ENCODE measurements at places on chromosomes 1 and 21.

DNA sequence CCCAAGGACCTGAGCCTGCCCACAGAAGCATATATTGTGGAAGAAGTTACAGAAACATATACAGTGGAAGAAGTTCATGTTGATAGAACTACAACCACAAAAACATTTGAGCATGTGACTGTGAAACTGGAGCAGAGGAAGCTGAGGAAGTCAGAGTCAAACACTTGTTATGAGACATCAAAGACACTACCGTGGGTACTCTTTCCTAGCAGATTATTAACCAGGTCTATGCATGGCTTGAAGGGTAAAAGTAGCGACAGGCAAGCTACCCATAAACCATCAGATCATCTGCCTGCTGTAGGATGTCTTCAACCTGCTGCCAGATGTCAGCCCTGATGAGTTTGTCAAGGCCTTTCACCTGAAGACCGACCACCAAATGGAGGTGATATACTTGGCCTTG, 35.8 kb downstream of the IVNS1ABP start:
- DNase-seq: peak; percentile 60

- no peak for DNase-seq
These were observed 11.6 kb downstream of the KCNAB2 start for GRCh38 chr1:6057170-6057845.

DNA sequence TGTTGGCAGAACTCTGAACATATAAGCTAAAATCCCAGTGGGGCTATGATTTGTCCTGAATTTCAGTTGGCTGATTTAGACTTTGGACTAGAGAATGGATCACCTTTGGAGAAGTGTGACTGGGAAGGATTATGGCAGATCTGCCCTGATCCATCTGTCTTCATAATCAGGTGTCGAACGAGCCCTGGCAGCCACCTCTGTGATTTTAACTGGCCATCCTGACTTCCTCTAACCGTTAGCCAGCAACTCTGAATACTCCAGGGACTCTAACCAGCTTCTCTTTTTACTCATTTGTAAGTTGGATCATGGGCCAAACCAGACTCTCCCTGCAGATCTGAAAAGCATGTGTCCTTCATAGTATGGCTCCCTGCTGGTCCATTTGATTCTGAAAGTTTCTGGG, 32.0 kb downstream of the ACTN2 start:
- DNase-seq: no peak

- DNase-seq: no peak
These were observed 236.2 kb downstream of the NFIA start for GRCh38 chr1:61318319-61319125.

GRCh38 chr1:202068596-202068995, 54.1 kb upstream of the GPR37L1 start:
- DNase-seq: no peak

DNA sequence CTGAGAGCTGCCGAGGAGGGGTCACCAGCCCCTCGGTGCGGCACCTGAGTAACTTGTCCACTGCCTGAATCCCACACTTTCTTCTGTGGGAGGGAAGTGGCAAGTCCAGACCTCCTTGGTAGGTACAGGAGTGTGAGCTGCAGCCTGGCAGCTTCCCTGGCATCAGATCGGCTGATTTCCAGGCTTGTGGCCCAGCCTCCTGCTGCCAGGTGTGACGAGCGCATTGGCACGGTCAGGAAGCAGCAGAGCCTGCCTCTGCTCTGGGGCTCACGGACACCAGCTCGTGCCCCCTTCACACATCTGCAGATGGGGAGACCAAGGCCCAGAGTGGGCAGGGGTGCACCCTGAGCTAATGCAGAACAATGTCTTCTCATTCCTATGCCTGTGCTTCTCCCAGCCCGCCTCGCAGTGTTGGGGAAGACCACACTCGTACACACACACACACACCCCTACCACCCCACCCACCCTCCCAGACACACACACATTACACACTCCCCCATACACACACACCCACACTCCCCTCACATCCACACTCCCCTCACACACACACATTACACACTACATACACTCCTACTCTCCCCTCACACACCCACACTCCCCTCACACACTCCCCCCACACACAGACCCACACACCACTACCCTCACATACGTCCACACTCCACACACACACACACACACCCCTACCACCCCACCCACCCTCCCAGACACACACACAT, 33.1 kb upstream of the SELENON start:
- no peak for DNase-seq

DNA sequence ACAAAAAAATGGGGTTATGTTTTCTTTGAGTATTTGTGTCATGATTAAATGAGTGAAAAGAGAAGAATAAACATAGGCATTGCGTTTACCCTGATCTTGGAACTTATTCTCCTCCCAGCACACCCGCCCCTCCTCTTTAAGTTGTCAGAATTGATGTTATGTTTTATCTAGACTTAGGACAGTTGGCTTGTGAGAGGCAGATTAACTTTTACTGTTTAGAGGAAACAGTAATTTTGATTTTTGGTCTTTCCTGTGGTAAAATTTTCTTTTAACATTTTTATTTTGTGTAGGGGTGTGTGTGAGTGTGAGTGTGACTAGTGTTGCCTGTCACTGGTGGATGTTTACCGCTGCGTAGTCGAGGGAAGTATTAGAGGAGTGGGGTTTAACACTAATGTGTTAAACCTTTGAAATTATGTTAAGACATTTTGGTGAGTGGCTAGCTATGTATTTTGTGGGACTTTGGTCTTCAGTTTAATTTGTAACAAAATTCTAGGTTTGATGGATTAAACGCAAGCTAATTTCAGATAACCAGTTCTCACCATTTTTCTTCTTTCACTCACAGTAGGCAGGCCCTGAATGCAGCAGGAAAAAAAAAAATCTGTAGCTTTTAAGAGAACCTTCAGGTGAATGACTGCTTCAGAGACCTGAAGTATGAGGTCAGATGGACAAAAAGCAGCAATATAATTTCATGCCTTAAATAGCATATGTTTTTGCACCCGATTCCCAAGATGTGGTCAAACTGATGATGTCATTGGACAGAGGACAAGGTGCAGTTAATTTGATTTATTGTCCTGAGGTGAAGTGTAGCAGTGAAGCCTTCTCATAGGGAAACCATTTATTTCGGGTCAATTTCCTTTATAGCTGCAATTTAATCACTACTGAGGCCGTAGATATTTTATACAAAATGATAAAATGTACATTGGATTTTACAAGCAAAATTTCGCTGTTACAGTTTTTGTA, 2.7 kb downstream of the POU2F1 start:
- no peak for DNase-seq

- no peak for DNase-seq
These were observed 200.4 kb downstream of the DYRK1A start for GRCh38 chr21:37566790-37567615.

DNA sequence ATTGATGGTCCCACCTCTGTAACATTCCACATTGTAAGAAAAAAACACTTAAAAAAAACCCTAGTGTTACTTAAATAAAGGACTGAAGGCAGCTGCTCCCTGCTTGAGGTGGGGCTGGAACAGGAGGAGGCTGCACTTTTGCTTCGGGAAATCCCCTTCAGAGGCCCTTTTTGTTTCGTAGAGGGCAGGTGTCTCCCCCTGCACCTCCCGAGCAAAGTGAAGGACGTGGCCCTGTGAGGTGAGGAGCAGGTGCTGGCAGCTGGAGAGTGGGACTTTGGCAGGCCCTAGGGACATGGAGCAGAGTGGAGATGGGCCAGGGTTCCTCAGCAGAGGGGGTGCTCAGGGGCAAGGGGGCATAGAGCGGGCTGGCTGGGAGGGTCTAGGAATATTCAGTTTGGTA, 33.4 kb upstream of the WNT4 start:
- no peak for DNase-seq

GRCh38 chr1:31783846-31784245, 19.7 kb upstream of the ADGRB2 start:
- no peak for DNase-seq

GRCh38 chr1:205313563-205314308, 7.8 kb downstream of the NUAK2 start:
- DNase-seq: peak; percentile 52

DNA sequence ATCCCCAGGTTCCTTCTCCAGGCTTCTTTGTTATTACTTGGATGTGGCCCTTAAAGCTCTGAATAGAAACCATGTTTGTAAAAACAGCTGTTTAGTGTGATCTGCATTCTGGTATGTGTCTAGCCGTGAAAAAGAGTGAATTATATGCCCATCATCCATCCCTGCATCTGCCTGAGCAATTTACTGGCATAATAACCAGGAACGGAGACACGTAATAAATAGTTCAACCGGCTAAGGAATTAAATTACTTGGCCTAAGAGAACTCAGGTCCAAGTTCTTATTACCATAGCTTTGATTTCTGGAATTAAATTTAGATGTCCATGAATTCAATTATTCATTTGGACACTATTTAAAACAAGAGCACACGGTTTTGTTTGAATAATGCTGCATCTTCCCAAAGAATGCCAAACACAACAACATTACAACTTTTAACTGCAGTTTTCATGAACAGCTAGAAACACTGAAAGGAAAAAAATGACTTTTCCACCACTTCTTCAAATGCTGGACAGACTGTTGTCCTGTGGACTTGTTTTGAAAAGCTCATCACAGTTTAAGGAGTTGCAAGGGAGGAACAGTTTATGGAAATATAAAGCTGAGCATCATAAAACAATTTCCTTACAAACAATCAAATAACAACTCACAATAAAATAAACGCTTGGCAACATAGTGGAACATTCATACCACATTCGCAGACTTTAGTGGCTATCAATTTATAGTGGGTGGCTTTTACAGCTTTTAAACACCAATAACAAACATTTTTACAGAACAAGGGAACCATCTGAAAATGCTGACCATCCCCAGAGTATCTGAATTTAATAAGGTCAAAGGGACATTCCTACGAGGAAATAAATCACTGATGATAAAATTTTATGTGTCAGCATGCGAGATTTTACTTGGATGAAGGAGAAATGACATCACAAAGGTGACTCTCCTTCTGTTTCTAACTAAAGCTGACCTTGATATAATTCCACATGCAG, 144.7 kb downstream of the APP start:
- DNase-seq: no peak

- peak; percentile 15 for DNase-seq
These were observed 116.9 kb upstream of the TIAM1 start for GRCh38 chr21:31460980-31461379.

- DNase-seq: no peak
These were observed 4.0 kb downstream of the SF3B4 start for GRCh38 chr1:149923626-149924025.

DNA sequence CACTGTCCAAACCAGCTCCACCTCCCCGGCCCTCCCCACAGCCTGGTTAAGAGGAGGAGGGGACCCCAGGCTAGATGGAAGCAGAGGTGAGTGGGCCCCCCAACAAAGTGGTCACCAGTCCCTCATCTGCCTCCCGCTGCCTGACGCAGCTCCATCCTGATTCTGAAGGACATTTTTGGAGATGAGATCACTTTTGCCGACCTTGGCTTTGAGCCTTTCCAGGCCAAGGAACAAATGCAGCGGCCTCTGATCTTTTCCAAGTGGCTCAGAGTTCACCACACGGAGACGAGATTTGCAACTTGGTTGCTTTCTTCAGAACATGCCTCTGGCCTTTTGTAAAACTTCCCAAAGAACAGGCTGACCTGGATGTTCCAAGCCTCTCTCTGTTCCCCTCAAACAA, 223.1 kb downstream of the NPHP4 start:
- DNase-seq: no peak

GRCh38 chr1:150730130-150730721, 9.5 kb upstream of the HORMAD1 start:
- no peak for DNase-seq

DNA sequence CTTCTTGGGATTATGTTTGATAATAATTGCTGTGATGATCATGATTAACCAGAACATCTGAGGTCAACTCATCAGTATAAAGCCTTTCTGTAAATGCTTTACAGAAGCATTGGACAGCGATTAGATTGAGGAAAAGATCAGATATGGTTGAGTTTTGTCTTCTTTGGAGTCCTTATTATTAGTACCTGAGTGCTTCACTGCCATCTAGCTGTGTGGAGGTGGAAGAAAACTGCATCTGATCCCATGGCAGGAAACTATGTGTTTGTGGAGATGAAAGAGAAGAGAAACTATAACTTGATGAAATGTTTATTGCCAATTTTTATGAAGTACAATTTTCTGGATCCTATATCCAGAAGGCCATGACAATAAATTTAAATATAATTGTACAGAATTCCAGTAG, 11.4 kb downstream of the FLG2 start:
- DNase-seq: no peak

- DNase-seq: peak; percentile 72
These were observed 959 bp downstream of the CD58 start for GRCh38 chr1:116569776-116570357.

DNA sequence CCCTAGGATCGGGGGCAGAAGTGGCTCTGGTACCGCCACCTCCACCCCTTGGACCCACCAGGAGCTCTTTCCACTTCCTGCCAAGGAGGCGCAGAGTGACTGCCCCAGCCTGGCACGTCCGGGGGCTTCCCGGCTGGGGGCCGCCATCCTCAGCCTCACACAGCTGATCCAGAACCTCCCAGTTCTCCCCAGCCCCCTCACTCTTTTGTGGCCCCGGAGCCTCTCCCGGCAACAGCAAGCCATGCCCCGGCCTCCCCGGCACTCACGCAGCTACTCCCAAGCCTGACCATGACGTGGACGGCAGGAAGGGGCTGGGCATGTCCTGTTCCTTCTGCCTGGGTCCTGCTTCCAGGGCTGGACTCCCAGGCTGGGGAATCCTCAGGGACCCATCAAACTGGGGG, 17.1 kb downstream of the TP73 start:
- no peak for DNase-seq

DNA sequence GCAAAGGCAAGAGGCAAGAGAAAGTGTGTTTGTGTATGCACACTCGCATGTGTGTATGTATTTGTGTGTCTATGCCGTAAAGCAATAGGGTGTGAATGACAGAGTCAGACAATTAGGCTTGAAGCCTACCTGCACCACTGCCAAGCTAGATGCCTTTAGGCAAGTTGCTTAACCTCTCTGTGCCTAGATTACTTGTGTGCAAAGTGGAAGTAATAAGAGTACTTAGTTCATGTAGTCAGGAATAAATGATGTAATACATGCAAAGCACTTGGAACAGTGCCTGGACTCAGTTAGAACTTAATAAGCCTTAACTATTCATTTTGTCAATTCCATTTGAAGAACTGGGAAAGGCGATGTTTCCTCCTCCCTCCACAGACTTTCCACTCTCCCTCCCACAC, 31.7 kb downstream of the LAMB3 start:
- no peak for DNase-seq

- no peak for DNase-seq
These were observed 61.2 kb downstream of the CACHD1 start for GRCh38 chr1:64530969-64531692.

GRCh38 chr21:43783098-43783700, 6.2 kb upstream of the RRP1 start:
- no peak for DNase-seq

- no peak for DNase-seq
These were observed 66.5 kb downstream of the FCRL5 start for GRCh38 chr1:157485793-157486192.

DNA sequence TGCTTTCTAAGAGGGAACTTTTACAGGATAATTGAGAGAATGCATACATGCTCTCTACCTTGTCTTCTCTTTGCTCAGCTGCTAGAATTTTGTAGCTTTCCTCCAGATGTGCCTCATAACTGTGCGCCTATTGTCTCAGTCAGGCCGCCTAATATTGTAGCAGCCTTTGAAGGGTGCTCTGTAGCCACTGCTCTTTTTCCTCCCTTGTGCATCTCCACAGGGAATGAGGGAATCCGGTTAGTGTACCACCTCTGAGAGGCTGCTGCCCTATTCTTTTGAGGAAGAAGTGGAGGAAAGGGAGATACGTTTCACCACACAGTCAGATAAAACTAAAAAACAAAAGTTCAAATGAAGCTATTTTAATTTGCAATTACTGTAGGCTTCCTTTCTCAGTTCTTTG, 22.8 kb downstream of the TTC3 start:
- DNase-seq: no peak

- DNase-seq: no peak
These were observed 67.9 kb downstream of the TBX15 start for GRCh38 chr1:118920124-118920717.
